ENCODE measurements at places on chromosomes 1 and 21.

DNA sequence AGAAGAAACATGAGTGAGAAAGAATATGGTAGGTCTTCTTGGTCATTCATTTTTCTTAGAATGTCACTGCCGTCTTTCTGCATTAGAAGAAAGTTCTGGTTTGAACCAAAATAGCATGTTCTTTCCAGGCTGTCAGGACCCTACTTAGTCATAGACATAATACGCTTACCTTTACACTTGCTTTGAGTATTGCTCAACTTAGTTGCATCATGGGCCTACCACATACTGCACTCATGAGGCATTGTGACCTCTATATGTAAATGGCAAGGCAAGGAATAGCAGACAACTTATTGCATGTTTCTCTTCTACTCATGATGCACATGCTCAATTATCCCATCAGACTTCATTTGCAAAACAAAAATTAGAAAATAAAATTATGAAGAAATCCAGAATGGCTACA lies 415.0 kb downstream of the HLX start:
- DNase-seq, result no peak

GRCh38 chr1:46798810-46799209 lies at the start of gene CYP4B1:
Gene CYP4B1 (plus strand): TSS chr1:46799046. CDS start chr1:46799082, 36 bp downstream.
- no peak for DNase-seq

DNA sequence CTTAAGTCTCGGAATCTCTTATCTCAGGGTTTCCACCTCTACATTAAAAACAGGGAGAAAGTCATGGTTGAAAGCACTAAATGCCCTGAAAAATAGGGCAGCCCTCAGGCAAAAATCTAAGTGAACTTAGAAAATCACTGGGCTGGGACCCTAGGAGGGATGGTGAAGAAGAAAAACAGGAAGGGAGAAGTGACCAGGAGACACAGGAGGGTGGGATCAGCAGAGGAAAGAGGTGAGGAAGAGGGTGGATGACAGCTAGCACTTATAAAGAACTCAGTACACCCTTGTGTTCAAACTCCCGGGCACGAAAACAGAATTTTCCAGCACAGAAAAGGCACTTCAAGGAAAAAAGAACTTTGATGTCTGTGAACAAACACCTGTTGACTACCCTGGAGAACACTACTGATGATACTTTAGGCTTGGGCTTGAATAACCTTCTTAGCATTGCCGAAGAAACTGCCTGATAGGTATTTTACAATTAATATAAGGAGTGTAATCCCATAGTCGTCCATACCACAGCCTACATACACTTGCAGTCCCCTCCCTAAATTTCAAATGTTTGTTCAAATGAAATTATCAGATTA lies 2.0 kb downstream of the CHML start:
- no peak for DNase-seq

- DNase-seq, result no peak
These were observed 23.4 kb downstream of the MAPKAPK2 start for GRCh38 chr1:206708058-206708457.

- DNase-seq, result no peak
These were observed 483 bp downstream of the YBEY start for GRCh38 chr21:46286648-46287002.

DNA sequence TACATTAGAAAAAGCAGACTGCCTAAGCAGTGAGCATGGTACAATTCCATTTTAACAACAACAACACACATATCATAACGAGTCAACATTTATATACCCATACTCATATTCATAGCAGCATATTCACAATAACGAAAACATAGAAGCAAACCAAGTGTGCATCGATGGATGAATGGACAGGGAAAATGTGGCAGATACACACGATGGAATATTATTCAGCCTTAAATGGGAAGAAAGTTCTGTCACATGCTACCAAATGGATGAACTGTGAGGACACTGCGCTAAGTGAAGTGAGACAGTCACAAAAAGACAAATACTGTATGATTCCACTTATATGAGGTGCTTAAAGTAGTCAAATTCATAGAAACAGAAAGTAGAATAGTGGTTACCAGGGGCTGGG lies 9.5 kb upstream of the MAN1C1 start:
- DNase-seq, result no peak
